ENCODE measurements at places on chromosomes 16 and 17.

GRCh38 chr16:1923299-1924034 lies 5.3 kb upstream of the HS3ST6 start:
- DNase-seq, result no peak

DNA sequence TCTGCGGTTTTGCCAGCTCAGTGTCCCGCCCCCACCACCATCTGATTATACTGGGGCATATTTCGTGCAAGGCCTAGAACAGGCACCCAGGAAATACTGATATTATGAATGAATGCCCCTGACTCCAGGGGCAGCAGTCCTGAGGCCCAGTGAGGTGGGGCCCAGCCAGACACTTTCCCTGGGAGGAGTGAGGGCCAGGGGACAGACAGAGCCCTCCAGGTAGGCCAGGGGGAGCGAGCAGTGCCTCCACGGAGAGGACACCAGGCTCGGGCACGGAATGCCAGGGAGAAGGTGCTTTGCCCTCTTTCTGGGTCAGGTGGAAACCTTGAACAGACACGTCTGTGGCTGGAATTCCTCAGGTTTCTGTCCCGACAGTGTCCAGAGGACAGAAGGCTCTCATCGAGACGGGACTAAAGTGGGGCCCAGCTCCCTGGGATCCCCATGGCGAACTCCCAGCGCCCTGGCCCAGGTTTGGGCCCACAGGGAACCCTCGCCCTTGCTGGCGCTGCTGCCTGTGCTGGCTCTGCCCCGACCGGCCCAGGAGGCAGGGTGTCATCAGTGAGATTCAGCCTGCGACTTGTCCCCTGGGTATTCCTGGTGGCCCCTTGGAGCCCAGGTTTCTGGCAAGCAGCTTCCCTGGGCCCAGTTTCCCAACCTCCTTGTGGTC lies 4.3 kb downstream of the KATNB1 start:
- DNase-seq, result no peak

- DNase-seq, result no peak
These were observed 55.5 kb downstream of the HS3ST4 start for GRCh38 chr16:25747160-25747758.

- no peak for DNase-seq
These were observed 28.3 kb upstream of the TENT4B start for GRCh38 chr16:50124769-50125168.

- no peak for DNase-seq
These were observed 233.1 kb downstream of the CBLN1 start for GRCh38 chr16:49048557-49048956.

GRCh38 chr16:10480151-10480550 lies 94.3 kb downstream of the ATF7IP2 start:
- no peak for DNase-seq
